ENCODE measurements at places on chromosomes 2 and 18.

- no peak for DNase-seq
Measured at GRCh38 chr2:167069855-167070254, 181.6 kb downstream of the XIRP2 start.

- DNase-seq, result no peak
Measured at GRCh38 chr2:227025510-227025909, 138.5 kb downstream of the COL4A4 start.

GRCh38 chr2:46828491-46829230 is 86.9 kb downstream of the MCFD2 start:
- DNase-seq, result no peak

- DNase-seq, result no peak
Measured at GRCh38 chr2:122319539-122320132, 564.2 kb downstream of the TSN start.

DNA sequence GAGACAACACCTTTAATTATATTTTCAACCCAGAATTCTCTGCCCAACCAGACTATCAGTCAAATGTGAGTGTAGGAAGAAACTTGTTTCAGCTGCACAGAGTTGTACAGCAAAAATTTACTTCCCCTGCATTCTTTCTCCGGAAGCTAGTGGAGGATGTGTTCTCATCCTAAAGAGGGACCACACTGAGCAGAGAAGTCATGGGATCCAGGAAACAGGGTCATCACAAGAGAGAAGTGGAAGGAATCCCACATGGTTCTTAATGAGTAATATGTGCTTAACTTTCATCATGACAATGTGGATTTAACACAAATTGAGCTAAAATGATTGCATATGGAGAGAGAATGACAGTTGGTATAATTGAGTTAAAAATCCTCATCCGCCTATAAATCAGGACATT is 78.2 kb downstream of the INPP4A start:
- no peak for DNase-seq

GRCh38 chr2:127859712-127860085 is 1.7 kb upstream of the POLR2D start:
- no peak for DNase-seq

DNA sequence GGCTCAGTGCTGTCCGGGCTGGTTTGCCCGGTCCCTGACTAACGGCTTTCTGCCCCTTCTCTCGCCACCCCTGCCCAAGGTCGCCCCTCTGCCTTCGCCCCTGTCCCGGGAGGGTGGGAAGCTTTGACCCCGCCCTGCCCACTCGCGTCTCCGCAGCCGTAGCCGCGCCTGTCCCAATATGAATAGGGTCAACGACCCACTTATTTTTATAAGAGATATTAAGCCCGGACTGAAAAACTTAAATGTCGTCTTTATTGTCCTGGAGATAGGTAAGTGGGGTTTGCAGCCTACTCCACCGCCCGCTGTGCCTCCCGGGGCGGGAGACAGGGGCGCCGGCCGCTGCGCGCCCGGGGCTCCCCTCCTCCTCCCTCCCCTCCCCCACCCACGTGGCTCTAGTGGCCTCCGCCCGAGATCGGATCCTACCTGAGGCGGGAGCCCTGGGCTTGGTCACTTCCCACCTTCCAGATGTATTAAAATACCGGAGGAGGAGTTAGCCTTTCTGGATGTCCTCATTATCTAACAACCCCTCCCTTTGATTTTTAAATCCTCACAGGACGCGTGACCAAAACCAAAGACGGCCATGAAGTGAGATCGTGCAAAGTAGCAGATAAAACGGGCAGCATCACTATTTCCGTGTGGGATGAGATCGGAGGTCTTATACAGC is 633 bp downstream of the NABP1 start:
- no peak for DNase-seq

DNA sequence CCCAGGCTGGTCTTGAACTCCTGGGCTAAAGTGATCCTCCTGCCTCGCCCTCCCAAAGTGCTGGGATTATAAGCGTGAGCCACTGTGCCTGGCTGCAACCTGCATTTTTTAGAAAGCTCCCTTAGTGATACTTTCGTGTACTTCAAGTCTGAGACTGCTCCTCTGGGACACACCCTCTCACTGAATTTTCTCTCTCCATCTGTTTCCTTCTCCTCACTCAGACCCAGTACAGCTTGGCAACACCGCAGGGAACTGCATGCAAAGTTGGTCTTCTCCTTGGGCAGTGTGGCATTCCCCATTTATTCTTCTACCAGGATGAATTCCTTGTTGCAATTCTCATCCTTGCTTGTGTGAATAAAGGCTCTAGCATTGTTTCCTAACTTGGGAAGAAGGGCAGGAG is 175.9 kb downstream of the LPIN1 start:
- DNase-seq, result no peak

All from GM12878 (cell line).